ENCODE measurements at places on chromosomes 12 and 14.
A peak's percentile ranks its signal among the peaks of the same experiment; 100 is the strongest.

DNA sequence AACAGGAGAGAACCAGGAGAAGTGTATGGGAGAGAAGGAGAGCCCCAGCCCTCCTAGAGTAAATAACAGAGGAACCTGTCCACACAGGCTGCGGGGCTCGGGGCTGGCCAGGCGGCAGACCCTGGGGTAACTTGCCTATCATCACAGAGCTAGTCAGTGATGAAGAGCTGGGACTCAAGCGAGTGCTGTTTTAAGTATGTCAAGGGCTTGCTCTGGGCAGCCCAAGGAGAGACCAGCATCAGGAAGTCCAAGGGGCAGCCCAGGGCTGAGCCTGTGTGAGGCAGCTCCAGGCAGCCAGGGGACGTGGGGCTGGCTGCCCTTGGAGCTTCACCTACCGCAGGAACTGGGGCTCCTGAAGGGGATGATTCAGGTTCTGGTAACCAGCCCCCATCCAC, 10.0 kb downstream of the VWF start:
- DNase-seq = no peak

- DNase-seq = no peak
These were observed 113.8 kb downstream of the KCNK10 start for GRCh38 chr14:88209273-88209672.

- no peak for DNase-seq
These were observed 27.0 kb upstream of the HIGD1C start for GRCh38 chr12:50925342-50925651.

- no peak for DNase-seq
These were observed 56.9 kb downstream of the MAP4K5 start for GRCh38 chr14:50475460-50475859.

- DNase-seq = no peak
These were observed 64.0 kb downstream of the PPP1R12A start for GRCh38 chr12:79870916-79871315.

- DNase-seq = no peak
These were observed 7.2 kb upstream of the GPR84 start for GRCh38 chr12:54371328-54372112.

DNA sequence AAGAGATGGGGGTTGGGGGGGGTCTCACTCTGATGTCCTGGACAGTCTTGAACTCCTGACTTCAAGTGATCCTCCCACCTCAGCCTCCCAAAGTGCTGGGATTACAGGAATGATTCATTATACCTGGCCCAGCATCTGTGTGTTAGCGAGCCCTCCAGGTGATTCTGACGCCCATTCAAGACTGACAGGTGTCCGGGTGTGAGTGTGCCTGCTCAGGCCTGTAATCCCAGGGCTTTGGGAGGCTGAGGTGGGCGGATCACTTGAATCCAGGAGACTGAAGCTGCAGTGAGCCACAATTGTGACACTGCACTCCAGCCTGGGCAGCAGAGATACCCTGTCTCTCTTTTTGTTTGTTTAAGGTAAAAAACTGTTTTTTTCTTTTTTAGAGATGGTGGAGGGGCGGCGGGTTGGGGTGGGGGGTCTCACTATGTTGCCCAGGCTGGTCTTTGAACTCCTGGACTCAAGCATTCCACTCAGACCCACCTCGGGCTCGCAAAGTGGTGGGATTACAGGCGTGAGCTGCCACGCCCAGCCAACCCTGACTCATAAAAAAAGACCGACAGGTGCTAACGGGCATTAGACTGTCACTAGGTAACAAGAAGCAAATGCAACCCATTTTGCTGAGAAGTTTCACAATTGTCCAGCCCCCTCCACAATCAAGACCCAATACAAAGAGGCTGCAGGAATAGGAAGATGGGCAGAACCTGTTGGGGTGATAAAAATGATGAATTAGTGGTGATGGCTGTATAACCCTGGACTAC, 4.7 kb downstream of the VSIG10 start:
- no peak for DNase-seq

DNA sequence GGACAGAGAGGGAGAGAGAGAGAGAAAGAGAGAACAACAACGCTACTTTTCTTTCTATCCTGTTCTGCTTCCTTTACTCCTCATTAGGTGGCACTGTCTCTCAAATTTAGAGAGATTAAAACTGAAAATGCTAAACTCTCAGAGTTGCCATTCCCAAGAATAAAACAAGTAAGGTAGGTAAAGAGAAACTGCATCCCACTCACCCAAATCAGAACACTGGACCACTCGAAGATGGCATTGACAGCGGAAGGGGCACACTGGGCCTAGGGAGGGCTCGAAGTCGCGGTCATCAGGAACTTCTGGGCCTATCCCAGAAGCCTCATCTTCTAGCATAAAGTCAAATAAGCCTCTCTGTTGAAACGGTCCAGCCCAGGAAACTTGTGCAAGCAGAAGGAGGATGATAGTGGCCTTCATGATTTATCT, 4.5 kb downstream of the DCN start:
- DNase-seq = no peak

DNA sequence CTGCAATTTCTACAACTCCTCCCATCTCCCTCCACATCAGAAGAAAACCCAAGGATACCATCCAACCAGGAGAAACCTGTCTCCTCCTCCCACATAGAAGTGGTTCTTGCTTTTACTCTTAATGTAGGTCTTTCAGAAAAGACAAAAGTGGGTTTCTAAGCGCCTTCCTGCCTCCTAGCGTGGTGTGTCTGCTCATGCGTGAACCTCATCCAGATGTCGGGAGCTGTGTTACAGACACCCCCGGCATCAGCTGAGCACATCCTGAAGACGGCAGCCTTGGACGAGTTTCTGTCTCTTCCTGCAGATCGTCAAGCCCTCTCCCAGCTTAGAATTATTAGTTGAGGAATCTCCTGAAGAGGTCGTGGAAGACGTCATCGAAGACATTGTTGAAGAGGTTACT, 9.5 kb downstream of the LRRC43 start:
- DNase-seq = no peak

GRCh38 chr14:71383510-71383909, 476.3 kb downstream of the PCNX1 start:
- DNase-seq = no peak

GRCh38 chr12:57489157-57489641, 1.3 kb downstream of the MARS1 start:
- no peak for DNase-seq

- DNase-seq = no peak
These were observed 68.7 kb downstream of the PTPRQ start for GRCh38 chr12:80512781-80513180.

DNA sequence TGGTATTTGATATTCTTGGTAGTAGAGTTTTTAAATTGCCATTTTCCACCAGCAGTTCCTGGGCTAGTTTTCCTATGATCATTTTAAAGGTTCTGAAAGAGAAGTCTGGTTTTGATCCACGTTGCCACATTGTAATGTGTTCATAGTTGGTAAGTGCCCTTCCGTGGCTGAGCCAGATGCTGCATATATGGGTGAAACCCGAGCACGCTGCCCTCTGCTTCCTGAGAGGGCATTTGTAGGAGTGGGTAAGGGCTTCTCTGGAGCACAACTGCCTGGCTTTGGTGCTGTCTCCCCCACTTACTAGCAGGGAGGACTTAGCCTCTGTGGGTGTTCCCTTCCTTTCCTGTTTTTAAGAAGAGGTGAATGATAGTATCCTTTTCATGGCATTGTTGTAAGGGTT, 7.1 kb downstream of the SNRNP35 start:
- DNase-seq = no peak

DNA sequence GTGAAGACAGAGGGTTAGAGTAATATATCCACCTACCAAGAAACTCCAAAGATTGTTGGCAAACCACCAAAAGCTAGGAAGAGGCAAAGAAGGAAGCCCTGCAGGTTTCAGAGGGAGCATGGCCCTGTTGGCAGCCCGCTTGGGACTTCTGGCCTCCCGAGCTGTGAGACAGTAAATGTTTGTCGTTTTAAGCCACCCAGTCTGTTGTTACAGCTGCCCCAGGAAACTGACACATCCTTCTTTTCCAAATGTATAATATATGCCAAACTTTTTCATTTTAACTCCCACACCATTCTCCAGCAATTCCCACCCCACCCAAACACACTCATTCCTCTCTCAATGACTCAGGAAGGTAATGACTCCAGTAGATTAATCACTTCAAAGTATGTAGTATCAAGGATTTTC, 74.0 kb downstream of the RPS29 start:
- no peak for DNase-seq

DNA sequence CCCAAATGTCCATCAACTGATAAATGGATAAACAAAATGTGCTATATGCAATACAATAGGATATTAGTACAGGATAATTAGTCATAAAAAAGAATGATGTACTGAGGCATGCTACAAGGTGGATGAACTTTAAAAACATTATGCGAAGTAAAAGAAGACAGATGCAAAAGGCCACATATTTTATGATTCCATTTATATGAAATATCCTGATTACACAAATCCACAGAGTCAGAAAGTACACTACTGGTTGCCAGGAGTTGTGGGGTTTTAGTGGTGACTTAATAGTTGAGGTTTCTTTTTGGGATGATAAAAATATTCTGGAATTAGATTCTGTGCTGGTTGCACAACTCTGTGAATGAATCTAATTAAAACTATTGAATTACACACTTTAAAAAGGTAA, 12.6 kb downstream of the TRIM9 start:
- DNase-seq = no peak

DNA sequence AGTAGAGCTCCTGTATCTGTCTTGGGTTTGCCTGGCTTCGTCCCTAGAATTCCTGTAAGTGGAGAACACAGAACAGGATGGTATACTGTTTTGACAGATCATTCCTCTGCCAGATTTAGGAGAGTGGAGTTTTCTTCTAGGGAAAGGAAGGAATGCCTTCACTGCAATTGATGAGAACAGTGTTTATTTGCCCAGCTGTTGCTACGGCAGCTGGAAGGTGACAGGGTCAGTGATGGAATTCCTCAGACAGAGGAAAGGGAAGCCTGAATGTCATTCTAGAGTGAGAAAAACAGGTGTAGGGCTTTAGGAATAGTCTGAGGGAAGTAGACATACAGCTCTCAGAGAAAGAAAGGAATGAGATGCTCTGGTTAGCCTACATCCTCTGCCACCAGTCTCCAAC, 11.7 kb downstream of the CSRNP2 start:
- no peak for DNase-seq

DNA sequence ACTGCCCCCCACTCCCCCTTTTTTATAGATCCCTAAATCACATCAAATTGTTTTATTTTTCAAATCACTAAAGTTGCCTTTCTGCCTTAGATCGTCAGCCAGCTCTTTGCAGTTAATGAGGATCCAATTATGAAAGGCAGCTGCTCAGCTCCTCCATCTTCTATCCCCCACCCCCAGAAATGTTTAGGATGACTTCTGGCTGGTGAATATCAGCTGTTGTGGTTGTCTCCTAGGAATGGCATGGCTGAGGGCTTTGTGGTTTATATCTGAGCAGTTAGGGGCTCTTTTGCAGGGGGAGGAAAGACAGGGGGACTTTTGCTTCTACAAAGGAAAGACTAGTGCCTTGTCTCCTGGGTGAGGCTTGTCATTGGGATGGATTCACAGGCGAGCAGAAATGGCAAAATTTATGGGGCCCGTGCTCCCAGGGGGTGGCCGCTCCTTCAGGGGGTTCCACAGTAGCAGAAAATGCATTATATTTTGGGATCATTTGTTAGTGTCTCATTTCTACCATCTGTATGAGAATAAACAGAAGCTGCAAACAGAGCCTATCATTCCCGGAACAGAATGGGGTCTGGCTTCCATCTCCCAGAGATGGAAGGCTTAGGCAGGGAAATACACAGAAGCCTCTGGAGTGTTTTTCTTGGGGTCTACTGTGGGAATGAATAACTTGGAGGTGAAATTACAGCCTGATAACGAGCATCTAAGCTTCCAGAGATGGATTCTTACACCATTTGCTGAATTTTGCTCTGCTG, 6.5 kb downstream of the JDP2 start:
- no peak for DNase-seq

- no peak for DNase-seq
These were observed 3.1 kb downstream of the MLEC start for GRCh38 chr12:120690083-120690450.

DNA sequence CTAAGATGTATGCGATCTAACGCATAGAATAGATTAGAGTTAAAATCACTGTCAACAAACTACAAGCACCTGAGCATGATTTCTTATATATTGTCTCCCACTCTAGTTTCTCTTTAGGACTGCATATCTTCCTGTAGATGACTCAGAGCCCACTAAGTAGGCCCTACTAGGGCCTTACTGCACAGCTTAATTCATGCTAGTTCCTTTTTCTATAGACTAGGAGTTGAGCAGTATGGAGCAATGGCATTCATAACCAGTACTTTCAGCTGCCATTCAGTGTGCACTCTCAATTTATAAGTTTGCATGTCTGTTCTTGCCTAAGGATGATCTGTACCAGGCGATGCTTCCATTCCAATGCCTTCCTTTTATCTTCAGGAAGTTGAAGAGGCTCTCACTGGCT, 103.5 kb downstream of the METTL25 start:
- DNase-seq = no peak

DNA sequence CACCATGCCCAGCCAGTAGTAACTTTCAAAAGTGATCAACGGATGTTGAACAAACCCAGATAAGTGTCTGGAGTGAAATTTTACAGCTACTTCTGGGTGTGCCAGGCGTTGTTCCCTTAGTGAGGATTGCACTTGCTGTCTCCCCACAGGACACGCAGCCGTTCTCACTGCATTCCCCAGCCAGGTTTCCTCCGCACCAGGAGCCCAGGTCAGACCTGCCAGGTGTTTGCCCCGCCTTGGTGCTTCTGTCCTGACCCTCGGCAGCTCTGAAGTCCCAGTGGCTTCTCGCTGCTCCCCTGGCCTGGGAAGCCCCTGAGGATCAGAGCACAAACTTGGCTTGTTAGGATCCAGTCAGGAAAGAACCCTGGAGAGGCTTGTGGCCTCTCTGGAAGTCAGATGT, 36.2 kb downstream of the MMAB start:
- no peak for DNase-seq

DNA sequence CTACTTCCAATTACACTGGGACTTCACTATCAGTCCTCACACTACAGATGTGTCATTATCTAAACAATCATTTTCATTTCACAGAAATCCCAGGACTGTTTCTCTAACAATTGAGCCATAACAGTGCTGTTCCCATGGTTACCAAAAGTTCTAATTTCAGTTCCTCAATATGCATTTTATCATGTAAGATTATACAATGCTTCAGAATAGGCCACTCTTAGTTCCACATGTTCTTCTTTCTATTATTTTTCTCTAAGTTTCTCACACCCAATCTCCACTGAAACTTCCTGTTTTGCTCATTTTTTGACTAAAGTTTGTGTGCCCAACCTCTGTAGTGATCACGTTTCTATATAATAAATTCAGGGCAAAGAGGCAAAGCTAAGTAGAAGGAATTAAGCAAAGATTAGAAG, 185.8 kb downstream of the DUSP6 start:
- no peak for DNase-seq

- DNase-seq = peak; percentile 15
These were observed 17.8 kb downstream of the POMT2 start for GRCh38 chr14:77302926-77303325.

GRCh38 chr14:76950055-76951020, 78.2 kb downstream of the IRF2BPL start:
- no peak for DNase-seq

- DNase-seq = peak; percentile 31
These were observed at the start of gene PLEKHG3 for GRCh38 chr14:64704143-64704742. Gene PLEKHG3 (plus strand): TSS chr14:64704424. CDS start chr14:64727632, 23,208 bp downstream.
